NCI-H2107 (cell line): ENCODE measurements at places on chromosomes 6 and 20.

DNA sequence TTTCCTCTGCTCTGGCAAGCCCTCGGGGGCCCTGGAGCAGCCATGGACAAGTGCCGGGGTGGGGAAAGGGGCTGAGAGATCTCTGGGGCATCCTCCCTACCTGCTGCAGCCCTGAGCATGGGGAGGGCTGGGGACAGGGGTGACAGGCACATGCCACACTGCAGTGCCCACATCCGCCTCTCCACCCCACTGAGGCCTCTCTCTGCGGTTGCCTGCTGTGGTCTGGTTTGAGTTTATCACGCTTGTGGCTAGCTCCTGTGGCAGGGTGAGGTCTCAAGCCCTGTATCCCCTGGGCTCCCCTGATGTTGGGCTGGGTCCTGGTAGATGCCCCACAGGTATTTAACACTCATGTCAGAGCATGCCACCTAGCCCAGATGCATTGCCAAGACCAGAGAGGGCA lies 52.9 kb upstream of the MLN start:
- no peak for DNase-seq

DNA sequence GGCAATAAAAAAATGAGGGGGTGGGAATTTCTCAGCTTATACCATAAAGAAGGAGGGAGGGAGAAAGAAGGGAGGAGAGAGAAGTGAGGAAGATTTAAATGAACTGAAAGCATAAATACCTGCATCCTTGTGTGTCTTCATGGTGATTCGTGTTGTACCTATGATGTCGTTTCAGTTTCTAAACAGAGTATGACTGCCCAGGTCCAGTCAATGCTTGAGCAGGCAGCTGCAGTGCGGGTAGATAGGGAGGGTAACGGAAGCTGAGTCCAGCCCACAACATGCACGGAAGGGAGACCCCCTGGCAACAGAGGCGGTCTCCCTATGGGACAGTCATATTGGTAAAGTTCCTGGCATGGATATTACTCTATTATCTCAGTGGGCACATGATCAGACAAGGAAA lies 184.5 kb downstream of the KIF16B start:
- no peak for DNase-seq

- no peak for DNase-seq
These were observed 14.3 kb downstream of the KIF13A start for GRCh38 chr6:17972978-17973622.

GRCh38 chr6:91569071-91569470 lies 982.2 kb upstream of the MAP3K7 start:
- DNase-seq, result no peak

DNA sequence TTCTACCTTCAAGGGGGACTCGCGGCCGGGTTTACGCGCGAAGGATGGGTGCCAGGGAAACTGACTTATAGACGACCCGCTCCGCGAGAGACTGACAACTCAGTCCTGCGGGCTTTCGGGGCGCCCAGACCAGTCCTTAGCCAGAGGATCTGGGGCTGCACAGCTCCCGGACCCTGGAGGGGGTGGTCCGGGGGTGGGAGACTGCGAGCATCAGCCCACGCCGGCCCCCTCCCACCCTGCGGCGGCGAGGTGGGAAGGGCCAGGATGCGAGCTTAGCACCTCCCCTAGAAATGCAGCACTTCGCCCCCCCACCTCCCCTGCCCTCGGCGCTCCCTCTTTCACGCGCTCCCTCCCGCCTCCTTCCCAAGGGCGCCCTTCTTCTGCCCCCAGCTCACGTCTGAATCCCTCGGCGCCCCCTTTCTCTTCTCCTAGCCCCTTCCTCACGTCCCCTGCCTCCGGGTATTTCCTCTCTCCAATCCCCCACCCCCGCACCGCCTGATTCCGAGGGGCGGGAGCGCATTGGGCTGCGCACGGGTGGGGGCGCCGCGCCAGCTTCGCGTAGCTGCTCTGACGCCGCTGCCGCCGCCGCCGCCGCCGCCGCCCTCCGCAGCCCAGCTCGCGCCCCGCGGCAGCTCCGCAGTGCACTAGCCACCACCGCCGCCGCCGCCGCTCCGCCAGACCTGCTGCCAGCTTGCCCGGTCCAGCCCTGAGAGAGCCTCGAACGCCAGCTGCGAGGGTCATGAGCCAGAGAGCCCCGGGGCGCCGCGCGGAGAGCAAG lies at the start of gene SLC32A1:
Gene SLC32A1, plus strand, starts transcription at position 639 of the 778 bp plus-strand sequence. CDS start 239 bp downstream, outside the sequence.
- DNase-seq, result no peak

GRCh38 chr6:28757429-28758045 lies 166.2 kb downstream of the TRIM27 start:
- DNase-seq, result no peak

DNA sequence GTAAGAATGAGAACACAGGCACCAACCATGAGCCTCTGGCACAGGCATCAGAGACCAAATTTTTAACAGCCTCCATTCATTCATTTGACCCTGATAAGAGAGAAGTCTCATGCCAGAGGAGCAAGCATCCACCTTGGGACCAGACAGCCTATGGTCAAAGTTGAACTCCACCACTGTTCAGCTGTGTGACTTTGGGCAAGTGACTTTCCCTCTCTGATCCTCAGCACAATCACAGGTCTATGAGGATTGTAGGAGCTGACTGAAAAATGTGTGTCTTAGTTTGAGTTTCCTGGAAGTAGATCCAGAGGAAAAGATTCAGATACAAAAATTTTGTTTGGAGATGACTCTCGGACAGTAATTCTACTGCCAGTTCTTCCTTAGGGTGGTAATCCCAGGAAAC lies 645.1 kb upstream of the DEFB115 start:
- no peak for DNase-seq

- DNase-seq, result no peak
These were observed 202.2 kb upstream of the PRND start for GRCh38 chr20:4519534-4519933.

- DNase-seq, result no peak
These were observed at the start of gene PHF10 for GRCh38 chr6:169724494-169725124. TSS of gene PHF10 (minus strand) at chr6:169724500. CDS start at chr6:169723931, 569 bp downstream.

DNA sequence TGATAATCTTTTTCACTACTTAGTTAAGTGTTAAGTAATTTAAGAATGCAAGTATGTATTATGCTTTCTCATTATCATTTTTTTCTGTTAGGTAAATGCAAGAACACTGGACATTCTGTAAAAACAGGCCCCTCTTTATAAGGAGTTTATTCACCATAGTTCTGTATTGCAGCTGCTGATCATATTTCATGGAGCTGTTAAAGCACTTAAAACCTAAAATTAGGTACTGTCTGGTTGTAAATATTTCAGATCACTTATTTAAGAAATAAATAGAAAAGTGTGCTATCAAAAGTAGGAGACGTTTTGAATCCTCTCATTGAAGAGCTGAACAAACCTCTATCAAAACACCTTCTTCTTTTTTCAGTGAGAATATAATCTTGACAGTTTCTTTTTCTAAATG lies 3.9 kb downstream of the EYA4 start:
- DNase-seq, result no peak

GRCh38 chr6:131999545-132000146 lies 48.5 kb upstream of the CCN2 start:
- DNase-seq, result no peak

- DNase-seq, result no peak
These were observed 96.9 kb downstream of the JPH2 start for GRCh38 chr20:44089987-44090674.

GRCh38 chr6:157471895-157472686 lies 91.1 kb downstream of the ZDHHC14 start:
- no peak for DNase-seq

GRCh38 chr6:53359843-53360092 lies 11.0 kb upstream of the ELOVL5 start:
- DNase-seq, result no peak

- no peak for DNase-seq
These were observed 670.2 kb downstream of the RFPL4B start for GRCh38 chr6:113017353-113017752.

GRCh38 chr6:45072016-45072415 lies 256.1 kb upstream of the RUNX2 start:
- DNase-seq, result no peak

DNA sequence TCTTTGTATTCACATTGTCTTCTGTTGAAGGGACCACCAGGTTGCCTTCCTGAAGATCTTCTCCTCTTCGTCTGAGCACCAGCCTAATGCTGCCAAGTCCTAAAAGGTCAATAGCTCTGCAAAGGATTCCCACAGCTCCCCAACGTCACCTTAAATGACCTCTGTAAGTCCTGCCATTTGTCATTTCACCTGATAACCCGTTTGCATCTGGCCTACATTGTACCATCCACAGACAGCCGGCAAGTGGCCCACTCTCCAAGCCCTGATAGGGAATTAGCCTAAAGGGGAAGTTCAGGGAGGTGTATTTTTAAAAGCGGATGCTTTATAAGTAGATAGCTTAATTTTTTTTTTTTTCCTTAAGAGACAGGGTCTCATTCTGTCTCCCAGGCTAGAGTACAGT lies 127.8 kb downstream of the ZMYND8 start:
- no peak for DNase-seq

DNA sequence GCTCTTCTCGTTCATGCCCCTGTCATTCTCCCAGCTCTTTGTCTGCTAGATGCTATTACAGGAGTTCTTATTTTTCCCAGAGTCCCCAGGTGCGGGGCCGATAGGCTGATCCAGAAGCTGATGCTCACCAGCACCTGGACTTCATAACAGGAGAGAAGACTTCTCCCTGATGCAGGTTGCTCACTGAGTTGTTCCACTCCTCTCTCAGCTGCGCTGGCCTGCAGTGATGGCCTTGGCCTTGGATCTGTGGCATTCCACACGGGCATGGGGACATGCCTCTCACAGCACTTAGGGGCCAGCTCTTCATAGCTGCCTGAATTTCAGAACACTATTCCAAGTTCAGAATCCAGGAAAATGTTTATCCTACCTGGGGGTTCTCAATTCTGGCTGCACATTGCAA lies 7.1 kb upstream of the TXNDC5 start:
- no peak for DNase-seq

GRCh38 chr6:135983718-135984343 lies 132.3 kb downstream of the PDE7B start:
- no peak for DNase-seq

- no peak for DNase-seq
These were observed 85.6 kb downstream of the UBE3D start for GRCh38 chr6:82980086-82980485.

- DNase-seq, result no peak
These were observed 125.1 kb downstream of the JARID2 start for GRCh38 chr6:15370733-15371671.

DNA sequence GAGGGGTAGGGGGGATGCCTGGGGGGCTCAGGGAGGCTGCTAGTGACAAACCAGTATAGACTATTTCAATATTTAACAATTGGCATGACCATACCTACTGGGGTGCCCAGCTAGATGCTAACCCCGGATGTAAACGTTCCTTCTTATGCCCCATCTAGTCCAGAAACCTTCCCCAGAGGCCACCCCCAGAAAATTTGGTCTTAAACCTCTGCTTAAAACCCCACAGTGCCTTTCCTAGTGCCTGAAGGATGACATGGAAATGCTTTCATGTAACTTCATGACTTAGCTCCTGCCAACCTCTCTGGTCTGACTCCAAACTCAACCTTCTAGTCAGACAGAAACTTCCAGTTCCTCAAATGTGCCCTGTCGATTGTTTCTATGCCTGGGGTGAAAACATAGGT lies 52.0 kb downstream of the JPH2 start:
- DNase-seq, result no peak

GRCh38 chr6:148973538-148974208 lies 226.8 kb downstream of the UST start:
- DNase-seq, result no peak

DNA sequence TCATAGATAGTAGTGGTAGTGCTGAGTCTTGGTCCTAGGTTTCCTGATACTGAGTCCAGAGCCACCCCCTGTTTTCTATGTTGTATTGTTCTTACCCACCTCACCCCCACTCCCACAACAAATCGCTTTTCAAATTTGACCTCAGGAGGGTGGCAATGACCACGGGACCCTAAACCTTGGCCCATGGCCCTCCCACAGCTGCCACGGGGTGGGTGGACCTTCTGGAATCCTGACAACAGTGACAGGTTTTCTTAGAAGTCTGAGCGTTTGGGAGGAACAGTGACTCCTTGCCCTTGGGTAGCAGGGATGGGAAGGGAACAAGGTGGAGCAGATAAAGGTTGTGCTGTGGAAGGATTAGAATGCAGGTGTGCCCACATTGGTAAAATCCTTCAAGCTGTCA lies 36.9 kb downstream of the TGM3 start:
- DNase-seq, result no peak

- DNase-seq, result no peak
These were observed 85.4 kb upstream of the NNAT start for GRCh38 chr20:37435607-37436006.

- no peak for DNase-seq
These were observed 34.1 kb upstream of the LAMA4 start for GRCh38 chr6:112288475-112288874.

DNA sequence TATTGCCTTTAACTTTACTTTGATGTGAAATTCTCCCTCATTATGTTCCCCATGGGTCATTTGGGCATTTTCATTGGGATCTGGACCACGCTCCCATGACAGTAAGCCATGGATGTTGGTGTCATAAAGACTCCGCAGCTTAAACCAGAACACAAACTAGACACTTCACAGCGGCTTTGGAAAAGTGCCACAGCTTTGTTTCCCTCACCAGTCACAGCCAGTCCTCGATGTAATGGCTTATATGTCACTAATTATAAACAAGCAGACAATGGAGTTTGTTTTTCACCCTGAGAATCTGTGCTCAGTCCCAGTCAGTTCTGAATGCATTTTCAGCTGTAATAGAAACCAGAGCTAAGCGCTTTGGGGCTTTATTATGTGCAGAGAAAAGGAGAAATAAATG lies 23.2 kb upstream of the DAAM2 start:
- DNase-seq, result peak; percentile 8

- no peak for DNase-seq
These were observed 40.4 kb downstream of the SCAF8 start for GRCh38 chr6:154773610-154774089.

DNA sequence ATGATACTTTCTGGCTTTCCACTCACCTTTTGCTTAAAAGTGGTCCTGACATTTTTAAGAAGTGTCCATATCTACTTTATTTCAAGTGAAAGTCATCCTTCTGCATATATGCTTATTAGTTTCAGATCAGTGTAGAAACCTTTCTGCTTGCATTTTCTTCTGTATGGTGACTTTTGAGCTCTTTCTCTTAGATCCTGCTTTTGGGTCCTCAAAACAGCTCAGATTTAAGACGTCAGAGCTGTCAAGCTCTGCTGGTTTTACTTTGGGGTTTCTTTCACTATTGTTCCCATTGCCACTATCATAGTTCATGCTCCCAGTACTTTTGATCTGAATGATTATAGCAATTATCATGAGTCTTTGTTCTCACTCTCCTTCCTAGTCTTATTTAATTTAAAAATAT lies 41.7 kb downstream of the BCKDHB start:
- DNase-seq, result no peak
